ENCODE measurements at places on chromosomes 13 and 19.

- peak; percentile 32 for DNase-seq
Observed at GRCh38 chr13:48975101-48975855, 434 bp upstream of the FNDC3A start.

- DNase-seq: no peak
Observed at GRCh38 chr19:17245535-17245984, at the start of gene NR2F6. NR2F6 (minus strand) TSS chr19:17245919; CDS start chr19:17245220, 699 bp downstream.

DNA sequence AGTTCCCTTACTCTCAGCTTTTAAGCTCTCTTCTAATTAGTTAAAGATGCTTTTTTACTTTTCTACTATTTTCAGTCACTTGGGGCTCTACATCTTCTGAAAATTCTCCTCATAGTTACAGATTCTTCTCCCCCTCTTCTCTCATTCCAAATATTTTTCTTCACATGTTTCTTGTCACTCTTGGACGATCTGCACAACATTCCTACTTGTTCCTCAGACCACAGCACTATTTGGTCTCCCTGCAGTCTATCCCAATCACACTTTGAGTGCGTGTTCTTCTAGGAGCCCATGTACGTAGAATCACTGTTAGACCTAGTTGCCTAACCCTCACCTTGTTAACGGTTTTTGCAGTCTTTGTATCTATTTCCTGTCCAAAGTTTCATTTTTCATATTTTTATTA lies 222.5 kb upstream of the SPRY2 start:
- DNase-seq: no peak

DNA sequence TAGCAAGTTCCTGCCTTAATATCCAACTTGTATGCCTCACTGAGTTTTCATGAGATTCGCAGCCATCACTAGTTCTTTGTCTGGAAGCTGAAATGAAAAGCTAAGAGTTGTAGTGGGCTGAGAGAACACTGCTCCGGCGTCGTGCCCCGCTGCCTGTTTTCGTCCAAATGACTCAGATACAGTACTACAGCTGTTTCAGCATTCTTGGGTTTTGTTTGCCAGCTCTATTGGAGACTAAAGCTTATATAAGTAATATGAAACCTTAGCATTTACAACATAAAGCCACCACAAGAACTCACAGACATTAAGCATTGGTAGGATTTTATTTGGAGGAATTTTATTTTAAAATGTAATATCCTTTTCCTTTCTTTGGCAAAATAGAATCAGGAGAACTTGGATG lies 299.7 kb downstream of the DLEU7 start:
- DNase-seq: peak; percentile 71

- DNase-seq: no peak
Observed at GRCh38 chr13:70788074-70788473, 679.8 kb upstream of the KLHL1 start.

DNA sequence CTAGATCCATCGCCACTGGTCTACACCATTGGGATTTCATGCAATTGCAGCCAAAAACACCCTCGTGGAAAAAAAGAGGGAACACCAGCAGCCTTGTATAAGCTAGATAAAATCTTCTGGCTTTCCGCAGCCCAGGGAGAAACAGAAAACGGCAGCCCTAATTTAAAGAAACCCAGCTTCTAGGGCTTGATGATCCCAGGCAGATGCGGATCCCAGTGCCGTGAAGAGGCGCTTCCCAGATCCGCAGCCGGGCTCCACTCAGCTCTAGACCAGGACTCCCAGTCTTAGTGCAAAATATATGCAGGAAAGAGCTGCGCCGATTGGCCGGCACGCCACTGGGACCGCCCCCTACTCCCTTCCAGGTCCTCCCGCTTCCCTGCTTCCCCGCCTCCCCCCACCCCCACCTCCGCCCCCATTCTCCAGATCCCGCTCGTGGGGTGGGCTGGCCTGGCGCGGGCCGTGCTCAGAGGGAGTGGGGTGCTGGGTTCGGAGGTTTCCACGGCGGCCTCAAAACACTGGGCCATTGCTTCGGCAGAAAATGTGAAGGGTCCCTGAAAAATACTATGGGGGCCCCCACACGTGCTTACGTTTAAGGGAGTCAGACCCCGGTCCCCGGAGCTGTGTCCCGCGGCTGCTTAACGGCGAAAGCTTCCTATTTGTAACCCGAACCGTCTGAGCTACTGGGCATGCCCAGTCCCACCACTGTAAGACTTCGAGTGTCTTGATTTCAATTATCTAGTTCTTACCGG lies 63.1 kb downstream of the SERP2 start:
- peak; percentile 79 for DNase-seq

GRCh38 chr13:67084066-67084465 lies 146.1 kb downstream of the PCDH9 start:
- DNase-seq: no peak

DNA sequence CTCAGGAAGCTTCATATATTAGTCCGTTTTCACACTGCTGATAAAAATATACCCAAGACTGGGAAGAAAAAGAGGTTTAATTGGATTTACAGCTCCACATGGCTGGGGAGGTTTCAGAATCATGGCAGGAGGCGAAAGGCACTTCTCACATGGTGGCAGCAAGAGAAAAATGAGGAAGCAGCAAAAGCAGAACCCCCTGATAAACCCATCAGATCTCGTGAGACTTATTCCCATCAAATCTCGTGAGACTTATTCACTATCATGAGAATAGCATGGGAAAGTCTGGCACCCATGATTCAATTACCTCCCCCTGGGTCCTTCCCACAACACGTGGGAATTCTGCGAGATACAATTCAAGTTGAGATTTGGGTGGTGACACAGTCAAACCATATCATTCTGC lies 23.1 kb downstream of the FLT3 start:
- DNase-seq: no peak

- no peak for DNase-seq
Observed at GRCh38 chr19:42512743-42513304, 15.5 kb downstream of the CEACAM1 start.

DNA sequence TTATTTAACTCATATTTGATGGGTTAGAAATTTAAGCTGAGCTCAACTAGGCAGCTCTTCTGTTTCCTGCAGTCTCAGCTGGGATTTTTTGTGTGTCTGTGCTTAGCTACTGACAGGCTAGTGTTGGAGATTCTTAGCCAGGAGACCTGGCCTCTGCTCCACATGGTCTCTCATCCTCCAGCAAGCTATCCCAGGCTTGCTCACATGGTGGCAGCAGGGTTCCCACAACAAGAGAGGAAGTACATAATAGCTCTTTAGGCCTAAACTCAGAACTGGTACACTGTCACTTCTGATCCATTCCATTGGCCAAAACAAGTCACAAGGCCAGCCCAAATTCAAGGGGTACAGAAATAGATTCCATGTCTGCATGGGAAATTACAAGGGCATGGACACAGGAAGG lies 406.2 kb downstream of the SUCLA2 start:
- DNase-seq: no peak

GRCh38 chr13:102039264-102039663 lies 362.6 kb downstream of the FGF14 start:
- no peak for DNase-seq

DNA sequence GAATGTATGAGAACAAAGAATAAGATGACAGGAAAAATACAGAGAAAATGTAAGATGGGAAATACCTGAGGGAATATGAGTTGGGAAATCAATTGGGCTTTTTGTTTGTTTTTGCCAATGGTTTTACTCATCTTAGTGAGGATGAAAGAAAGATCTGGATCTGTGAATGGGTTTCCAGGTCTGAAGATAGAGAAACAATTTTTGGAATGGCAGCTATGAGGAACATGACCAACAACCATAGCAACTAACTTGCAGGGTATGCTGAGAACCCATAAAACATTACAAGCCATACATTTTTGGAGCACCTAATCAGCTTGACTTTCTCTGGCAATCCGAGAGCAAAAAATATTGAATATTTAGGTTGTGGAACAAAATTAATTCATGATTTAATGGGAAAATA lies 290.0 kb downstream of the KCTD12 start:
- no peak for DNase-seq

DNA sequence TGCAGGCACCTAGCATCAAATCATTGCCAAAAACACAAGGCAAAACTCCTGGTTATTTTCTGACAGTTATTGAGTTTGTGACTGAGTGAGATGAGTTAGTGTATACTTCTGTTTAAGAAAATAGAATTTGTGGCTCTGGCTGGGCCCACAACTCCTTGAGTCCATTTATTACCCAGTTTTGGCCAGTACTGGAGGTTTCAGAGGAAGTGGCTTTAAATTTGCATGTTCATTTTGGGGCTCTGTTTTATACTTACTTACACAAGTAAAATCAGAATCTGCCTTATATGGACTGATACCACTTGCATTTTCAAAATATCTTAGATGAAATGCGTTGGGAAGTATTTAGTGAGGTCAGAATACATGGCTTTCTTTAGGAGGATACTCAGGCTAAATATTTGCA lies 29.0 kb downstream of the TNFSF11 start:
- no peak for DNase-seq

DNA sequence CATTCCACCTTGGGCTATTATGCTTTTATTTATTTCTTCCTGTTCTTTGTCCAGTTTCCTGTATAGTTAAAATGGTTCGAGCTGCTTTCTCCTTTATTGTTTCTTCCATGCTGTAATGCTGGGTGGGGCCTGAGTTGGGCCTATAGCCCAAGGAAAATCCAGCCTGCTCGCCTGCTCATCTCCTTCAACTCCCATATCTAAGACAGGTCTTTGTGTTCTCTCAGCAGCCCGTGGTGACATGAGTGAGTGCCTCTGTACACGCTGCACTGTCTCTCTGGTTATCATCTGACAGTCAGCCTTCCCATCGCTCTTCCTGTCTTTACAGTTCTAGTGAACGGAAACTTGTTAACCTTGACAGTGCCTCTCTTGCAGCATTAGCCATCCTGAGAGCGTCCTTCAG lies 221.9 kb upstream of the SLC10A2 start:
- no peak for DNase-seq

GRCh38 chr13:20049558-20050473 lies 91.3 kb downstream of the ZMYM2 start:
- DNase-seq: no peak

DNA sequence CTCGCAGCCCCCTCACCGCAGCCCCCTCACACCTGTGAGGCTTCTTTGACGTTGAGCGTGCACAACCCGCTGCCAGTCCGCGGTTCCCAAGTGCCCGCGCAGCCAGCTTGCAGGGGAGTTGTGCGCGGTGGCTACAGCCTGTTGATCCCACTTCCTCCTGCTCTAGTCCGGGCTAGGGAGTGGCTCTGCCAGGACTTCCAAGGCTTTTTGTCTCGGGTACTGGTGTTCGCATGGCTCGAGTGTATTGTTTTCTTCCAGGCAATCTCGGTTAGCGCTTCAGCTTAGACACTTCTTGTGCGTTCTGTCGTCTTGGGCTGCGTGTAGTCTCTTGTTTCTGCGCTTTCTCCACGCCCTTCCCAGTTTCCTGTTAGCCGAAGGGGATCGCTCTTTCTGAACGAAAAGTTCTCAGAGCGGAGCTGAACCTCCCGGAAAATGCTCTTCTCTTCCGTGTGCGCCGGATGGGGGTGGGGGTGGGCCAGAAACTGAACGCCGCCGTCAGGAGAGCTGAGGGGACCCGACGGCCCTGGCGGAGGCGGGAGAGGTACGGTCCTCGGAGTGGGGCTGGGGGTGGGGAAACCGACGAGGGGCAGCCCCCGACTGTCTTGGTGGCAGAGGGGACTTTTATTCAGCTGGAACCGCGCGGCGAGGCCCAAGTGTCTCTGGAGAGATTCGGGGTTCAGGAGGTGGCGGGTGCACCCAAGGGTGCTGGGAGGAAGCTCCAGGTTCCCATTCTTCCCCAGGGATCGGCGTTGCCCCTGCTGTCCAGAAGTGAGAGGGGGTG lies 697 bp upstream of the DGKH start:
- DNase-seq: no peak

GRCh38 chr19:17775991-17776803 lies 18.7 kb upstream of the B3GNT3 start:
- DNase-seq: no peak

- DNase-seq: no peak
Observed at GRCh38 chr13:30806784-30807183, 71.4 kb downstream of the ALOX5AP start.

DNA sequence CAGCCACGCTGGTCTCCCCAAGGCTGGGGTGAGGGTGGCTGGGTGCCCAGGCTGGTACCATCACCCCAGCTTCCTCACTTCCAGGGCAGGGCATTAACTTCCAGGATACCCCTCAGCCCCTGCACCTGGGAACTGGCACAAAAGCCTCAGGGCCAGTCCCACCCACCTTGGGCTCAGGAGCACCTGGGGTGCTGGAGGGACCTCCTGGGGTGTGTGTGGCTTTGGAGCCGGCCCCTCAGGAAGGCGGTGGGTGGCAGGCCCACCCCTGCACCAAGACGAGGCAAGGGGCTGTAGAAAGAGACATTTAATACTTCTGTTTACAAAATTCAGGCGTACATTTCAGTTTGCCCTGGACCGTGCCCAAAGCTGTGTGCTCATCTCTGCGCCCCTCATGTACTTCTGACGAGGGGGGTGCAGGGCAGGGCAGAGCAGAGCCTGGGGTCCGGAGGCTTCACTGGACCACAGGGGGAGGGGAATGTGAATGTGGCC lies 16.8 kb downstream of the MPND start:
- DNase-seq: no peak

DNA sequence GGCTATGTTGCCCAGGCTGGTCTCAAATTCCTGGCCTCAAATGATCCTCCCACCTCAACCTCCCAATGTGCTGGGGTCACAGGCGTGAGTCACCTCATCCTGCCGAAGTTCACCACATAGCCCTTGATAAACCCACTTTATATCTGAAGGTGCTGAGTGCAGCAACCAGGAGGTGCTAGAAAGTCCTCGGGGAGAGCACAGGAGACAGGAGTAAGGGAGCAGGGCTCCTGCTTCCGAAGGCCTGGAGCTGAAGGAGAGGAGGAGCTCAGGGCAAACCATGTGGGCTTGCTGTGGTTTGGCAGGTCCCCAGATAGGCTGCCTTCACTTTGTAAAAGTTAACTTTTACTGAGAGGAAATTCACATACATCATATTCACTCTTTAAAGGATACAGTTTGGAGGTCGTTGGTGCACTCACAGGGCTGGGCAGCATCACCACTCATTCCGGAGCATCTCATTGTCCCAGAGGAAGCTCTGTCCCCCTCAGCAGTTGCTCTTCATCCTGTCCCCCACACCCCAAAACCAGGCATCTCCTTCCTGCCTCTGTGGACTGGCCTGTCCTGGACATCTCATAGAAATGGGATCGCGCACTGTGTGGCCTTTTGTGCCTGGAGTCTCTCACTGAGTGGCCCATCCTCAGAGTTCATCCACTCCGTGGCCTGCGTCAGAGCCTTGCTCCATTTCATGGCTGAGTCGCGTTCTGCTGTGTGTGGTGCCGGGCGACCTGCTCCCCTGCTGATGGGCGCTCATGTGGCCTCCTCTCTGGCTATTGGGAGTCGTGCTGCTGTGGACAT lies 49.5 kb downstream of the KDM4B start:
- DNase-seq: no peak

DNA sequence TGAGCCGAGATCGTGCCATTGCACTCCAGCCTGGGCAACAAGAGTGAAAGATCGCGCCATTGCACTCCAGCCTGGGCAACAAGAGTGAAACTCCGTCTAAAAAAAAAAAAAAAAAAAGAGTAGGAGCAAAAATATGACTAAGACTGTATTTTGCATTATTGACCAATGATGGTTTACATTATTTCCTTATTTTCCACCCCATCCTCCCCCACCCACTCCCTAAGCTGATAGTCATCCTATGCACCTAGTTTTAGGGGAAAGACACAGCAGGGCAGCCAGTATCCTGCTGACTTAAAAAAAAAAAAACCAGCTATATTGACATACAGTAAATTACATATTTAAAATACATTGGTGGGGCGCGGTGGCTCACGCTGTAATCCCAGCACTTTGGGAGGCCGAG lies 25.1 kb downstream of the VAV1 start:
- DNase-seq: no peak

- no peak for DNase-seq
Observed at GRCh38 chr13:97003071-97003470, 8.8 kb upstream of the OXGR1 start.
